Fibroblast of upper back skin (primary cell): ENCODE measurements at places on chromosomes 3 and 15.
A peak's percentile ranks its signal among the peaks of the same experiment; 100 is the strongest.

GRCh38 chr15:70453766-70454165, 309.6 kb downstream of the UACA start:
- no peak for DNase-seq

DNA sequence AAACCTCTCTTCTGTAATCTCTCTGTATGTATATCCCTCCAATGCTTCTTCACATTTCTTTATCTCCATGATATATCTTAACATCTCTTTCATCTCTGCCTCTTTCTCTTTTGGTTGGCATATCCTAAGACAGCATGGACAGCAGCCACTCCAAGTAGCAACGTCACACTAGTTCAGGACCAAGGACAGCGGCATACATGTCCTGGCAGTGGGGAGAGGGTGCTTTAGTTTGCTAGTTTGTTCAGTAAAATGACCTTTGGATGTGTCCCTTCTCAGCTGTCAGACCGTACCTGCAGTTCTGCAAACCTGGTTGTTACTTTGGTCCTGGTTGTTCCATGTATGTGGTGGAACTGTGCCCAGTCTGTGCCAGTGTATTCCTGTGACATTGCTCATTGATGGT, 225.6 kb upstream of the ROPN1 start:
- peak; percentile 80 for DNase-seq

DNA sequence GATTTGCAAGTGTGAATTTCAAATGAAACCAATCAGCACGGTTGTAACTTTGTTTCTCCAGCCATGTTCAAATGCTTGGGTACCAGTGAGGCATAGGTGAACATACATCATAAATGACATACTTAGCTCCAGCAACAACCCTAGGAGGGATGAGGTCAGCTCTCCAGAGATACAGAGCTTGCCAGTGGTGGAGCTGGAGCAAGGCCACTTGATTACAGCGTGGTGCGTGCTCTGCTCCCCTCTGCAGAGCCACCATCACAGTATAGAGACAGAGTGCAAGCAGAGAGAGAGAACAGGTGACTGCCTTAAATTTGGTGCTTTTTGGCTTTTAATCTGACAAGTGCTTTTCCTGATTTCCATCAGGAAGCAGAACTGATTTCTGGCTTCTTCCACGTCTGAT, 275.1 kb downstream of the PDZRN3 start:
- DNase-seq = no peak

- no peak for DNase-seq
Observed at GRCh38 chr15:70589728-70590127, 173.6 kb downstream of the UACA start.

GRCh38 chr15:75058127-75058905, 34.9 kb downstream of the PPCDC start:
- no peak for DNase-seq

- no peak for DNase-seq
Observed at GRCh38 chr3:2148561-2149340, 50.1 kb downstream of the CNTN4 start.

GRCh38 chr15:35690698-35691116, 144.7 kb upstream of the DPH6 start:
- peak; percentile 59 for DNase-seq
